ENCODE measurements at places on chromosomes 4 and X.

DNA sequence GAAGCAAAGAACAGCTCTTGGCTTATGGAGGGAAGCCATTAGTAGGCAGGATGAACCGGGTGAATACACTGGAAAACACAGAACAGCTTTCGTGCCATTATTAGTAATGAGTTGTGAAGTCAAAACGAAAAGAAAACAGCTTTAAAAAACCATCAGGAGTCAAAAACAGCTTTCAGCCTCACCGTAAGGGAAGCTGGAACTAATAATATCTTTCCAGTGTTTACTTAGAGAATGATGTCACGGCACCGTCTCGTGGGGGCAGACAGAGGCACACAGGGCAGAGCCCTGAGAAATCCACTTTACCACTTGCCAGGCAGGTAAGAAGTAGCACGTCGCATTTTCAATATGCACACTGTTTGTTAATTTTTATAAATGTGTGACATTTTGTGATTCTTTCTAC, 37.9 kb upstream of the HMX1 start:
- DNase-seq: no peak

- no peak for DNase-seq
These were observed 1.2 kb upstream of the SLC2A9 start for GRCh38 chr4:10022346-10023049.

DNA sequence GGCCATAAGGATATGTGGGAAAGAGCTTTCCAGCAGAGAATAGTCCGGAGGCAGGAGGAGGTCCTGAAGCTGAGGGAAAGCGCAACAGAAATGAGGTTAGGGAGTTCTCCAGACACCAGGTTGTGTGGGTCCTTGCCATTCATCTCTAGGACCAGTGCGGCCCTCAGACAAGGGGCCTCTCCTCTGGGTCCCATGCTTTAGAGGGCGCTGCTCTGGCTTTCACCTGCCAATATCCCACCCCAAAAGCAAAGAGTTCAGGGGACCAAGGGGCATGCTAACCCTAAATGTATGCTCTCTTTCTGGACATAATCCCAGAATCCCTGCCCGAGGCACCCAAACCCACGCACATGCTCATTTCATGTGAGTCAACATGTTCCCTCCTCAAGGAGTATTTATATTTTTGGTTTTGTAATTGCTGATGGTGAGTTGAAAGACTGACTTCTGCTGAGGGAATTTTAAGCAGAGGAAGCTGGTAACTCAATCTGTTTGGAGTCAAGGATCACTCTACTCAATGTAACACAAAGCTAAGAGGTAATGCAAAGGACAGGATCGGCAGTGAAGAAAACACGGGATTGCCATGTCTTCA, 14.8 kb downstream of the RPL34 start:
- DNase-seq: no peak

DNA sequence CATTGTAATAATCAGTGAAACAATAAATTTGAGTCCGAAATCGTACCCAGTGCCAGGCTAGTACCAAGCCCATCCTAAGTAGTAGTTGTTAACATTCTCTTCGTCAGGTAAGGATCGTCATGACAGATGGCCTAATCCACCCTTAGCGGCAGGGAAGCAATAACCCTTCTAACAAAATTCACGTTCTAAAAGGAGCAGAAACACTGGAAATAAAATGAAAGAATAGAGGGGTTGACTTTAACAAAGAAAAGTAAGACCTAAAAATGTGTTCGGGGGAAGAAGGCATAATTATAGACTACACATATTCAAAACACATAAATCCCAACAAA, 142.7 kb downstream of the CPEB2 start:
- no peak for DNase-seq

DNA sequence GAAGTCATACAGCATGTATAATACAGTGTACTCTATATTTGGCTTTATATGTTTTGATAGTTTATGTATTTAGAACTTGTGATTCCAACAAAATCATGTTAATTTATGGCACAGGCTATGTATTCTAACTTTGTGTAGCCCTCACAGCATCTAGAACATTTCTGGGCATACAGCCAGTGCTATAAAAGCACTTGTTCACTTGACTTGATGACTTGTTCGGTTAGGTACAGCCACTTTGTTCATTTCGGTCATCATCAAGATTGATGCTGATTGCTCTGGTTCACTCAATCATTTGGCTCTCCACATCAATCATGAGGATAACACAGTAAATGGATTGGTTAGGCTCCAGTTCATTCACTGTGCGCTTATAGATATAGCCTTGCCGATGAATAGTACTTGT, 97.6 kb upstream of the IRS4 start:
- DNase-seq: no peak

- no peak for DNase-seq
These were observed 233.3 kb upstream of the EDNRA start for GRCh38 chr4:147247579-147247978.

DNA sequence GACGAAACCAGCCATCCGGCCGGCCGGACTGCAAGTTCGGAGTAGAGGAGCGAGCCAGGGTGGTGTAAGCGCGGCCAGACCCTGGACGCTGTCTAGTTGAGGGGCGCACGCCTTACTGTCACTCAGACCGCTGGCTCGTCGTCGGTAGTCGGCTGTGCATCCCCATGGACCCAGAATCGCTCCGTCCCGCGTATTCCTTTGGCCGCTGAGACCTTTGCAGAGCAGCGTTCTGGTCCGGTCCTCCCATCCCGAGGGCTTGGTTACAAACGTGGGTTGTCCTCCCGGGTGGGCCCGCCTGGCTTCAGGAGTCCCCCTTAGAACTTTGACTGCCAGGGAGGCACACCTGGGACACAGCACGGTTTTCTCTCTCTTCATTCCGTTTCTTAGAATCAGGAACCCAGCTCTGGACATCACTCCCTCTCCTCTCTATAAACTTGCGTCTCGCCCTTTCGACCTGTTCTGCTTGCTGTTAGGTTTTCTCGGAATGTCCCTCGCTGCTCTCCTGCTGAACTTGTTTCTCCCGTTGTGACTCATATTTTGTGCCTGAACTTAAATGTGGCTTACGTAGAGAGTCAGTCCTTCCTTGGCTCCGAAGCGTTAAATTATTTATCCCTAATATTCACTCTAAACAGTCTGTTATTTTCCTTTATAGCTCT, 672 bp downstream of the PGM2 start:
- peak; percentile 46 for DNase-seq

DNA sequence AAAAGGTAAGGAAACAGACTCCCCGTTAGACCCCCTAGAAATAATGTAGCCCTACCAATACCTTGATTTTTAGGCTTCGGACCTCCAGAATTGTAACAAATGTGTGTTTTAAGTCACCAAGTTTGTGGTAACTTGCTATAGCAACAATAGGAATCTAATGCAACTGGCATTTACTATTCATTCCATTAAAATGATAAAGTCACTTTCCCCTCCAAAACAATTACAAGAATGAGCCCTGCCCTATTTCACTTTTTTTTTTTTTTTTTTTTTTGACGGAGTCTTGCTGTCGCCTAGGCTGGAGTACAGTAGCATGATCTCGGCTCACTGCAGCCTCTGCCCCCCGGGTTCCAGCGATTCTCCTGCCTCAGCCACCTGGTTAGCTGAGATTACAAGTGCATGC, 3.5 kb upstream of the DDX60L start:
- no peak for DNase-seq

GRCh38 chrX:39820938-39821708, 276.6 kb downstream of the BCOR start:
- peak; percentile 15 for DNase-seq

- no peak for DNase-seq
These were observed 85.1 kb downstream of the SLC10A7 start for GRCh38 chr4:146436423-146437162.
